ENCODE measurements at places on chromosomes 7 and 10. TPM values are rescaled to one million over a fixed set of nuclear protein-coding genes. Genes with fewer than 3 reads are reported as not detected.

Gene NEUROG3
- total RNA-seq, result not detected

Gene PNLIPRP3
- total RNA-seq, result 13.0 TPM

Gene DNA2
- total RNA-seq, result 5.1 TPM

Gene CPA2
- total RNA-seq, result not detected

Gene OR6V1
- not detected for total RNA-seq
